ENCODE measurements at places on chromosomes 16 and 17.

- no peak for DNase-seq
Measured at GRCh38 chr16:58022601-58023371, 2.8 kb upstream of the MMP15 start.

DNA sequence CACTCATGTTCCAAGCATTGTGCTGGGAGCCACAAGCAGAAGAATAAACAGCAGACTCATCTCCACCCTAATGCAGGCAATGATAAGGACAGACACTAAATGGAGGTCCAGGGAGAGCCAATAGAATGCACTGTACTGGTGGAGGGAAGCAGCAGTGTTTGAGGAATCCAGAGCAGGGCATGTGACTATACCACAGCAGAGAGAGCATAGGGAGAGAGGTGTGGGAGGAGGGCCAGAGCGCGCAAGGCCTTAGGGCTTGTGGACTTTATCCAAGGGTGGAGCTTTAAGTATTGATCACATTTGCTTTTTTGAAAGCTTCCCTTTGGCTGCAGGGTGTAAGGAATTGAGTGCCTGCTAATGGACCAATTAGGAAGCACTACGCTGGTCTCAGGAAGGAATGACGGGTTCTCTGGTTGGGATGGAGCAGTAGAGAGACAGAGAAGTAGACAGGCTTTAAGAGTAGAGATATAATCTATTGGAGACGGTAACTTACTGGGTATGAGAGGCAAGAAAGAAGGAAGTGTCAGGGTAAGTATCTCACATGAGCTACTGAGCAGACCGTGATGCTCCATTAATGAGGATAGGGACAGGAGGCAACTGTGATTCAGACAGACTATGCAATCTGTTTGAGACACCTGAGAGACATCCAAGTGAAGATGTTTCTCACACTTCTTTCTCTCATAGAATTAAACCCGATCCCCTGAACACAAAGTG is 82.2 kb downstream of the MYO1D start:
- DNase-seq, result no peak

- DNase-seq, result no peak
Measured at GRCh38 chr16:19093631-19094541, 19.9 kb upstream of the ITPRIPL2 start.

DNA sequence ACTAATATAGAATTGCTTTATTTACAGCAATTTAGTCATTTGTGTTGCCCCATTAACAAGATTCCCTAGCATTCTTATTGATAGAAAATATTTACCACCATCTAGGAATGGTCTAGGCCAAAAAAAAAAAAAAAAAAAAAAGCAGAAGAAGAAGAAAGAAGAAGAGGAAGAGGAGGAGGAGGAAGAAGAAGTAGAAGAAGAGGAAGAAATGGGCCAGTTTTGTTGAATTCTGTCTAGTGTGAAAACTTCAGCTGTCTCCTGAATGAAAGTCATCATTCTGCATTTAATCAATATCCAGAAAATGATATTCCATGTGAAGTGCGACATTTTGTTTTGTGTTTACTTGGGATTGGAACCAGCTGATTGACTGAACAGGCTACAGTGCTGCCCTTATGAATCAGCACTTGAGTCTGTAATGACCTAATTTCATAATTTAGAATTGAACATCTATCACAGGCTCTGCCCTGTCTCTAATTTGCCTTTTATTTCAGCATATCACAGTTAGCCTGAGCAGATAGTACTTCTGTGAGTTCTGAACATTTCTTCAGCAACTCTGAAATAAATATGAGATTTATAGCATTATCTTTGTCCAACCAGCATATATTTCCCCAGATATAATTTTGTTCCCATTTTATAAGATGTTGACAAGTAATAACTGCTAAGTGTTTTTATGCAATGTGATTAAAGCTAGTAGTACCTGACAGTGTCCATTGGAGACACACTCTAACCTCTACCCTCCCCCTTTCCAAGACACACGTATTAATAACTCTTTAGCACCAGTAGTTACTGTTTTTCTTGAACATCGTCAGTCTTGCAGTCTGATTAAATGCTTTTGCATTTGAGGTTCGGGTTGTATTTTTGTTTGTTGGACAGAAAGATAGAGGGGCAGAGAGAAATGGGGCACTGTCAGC is 5.9 kb downstream of the ANKFN1 start:
- DNase-seq, result no peak

GRCh38 chr16:74650966-74651567 is 15.6 kb downstream of the RFWD3 start:
- DNase-seq, result no peak

- DNase-seq, result peak; percentile 31
Measured at GRCh38 chr16:68590201-68590994, 51.3 kb downstream of the ZFP90 start.

DNA sequence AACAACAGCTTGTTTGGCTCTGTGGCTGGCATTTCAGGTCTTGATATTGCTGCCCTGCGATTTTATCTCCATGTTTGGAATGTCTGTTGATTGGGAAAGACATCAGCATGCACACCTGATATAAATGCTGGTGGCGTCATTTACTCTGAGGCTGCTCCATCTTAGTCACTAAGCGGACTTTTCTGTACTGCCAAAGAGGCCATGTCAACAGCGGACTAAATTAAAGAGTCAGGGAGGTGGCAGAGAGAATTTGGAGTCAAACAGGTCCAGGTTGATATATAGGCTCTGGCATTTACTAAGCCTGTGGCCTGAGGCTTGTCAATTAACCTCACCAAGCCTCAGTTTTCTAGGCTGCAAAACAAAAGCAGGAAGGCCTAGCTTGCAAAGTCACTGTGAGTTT is 6.2 kb downstream of the RBFOX1 start:
- DNase-seq, result no peak

GRCh38 chr16:79127766-79128165 is 472.8 kb downstream of the MAF start:
- no peak for DNase-seq

- DNase-seq, result no peak
Measured at GRCh38 chr16:68909099-68909733, 65.9 kb downstream of the TANGO6 start.

DNA sequence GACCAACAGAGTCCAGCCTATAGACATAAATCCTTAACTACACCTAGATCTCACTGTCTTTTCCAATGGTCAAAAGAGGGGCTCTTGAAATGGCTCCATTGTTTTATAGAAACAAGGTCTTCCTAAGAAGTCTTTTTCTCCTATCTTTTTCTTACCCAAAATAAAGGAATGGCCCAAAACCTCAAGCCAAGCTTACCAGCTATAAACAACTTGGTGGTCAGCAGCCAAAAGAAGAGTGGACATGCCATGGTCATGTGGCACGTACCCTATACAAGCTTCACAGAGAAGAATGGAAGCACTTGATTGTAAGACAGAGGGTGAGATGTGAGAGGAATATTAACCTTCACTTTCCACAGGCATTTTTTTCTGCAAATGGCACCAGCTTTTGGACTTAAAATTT is 82.1 kb upstream of the GNAO1 start:
- DNase-seq, result no peak

GRCh38 chr16:61128545-61129323 is 907.5 kb downstream of the CDH8 start:
- DNase-seq, result no peak

DNA sequence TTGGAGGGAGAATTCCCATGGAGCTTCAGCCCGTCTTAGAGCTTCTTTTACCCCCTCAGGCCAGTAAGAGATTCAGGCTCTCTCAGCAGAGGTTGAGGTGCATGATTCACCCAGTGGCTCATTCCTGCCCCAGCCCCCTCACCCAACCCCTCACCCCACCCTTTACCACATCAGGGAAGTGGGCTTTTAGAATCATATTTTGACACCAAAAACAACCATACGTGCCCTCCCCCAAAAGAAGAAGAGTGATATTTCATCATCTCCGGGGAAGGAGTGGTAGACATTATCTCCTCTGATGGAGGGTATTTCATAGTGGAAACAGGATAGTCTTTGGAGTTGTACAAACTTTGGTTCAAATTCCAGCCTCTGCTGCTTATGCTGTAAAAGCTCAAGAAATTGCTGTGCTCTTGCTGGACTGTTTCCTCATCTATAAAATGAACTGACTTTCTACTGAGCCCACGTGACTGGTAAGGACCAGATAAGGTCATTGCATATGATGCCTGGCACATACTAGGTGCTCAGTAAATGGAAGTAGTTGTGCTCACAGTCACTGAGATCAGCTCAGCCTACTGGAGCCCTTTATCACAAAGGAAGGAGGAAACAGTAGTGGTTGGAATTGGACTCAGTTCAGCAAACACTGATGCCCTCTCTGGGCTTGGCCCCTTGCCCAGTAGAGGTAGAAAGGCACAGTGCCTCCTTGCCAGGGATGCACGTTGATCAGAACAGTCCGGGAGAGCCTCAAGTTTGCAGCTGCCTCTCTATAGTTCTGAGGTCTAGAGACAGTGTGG is 18.3 kb upstream of the CCL5 start:
- peak; percentile 13 for DNase-seq
